ENCODE measurements at places on chromosomes 3 and 15.

GRCh38 chr3:134449277-134449676 is 36.5 kb downstream of the ANAPC13 start:
- no peak for DNase-seq

DNA sequence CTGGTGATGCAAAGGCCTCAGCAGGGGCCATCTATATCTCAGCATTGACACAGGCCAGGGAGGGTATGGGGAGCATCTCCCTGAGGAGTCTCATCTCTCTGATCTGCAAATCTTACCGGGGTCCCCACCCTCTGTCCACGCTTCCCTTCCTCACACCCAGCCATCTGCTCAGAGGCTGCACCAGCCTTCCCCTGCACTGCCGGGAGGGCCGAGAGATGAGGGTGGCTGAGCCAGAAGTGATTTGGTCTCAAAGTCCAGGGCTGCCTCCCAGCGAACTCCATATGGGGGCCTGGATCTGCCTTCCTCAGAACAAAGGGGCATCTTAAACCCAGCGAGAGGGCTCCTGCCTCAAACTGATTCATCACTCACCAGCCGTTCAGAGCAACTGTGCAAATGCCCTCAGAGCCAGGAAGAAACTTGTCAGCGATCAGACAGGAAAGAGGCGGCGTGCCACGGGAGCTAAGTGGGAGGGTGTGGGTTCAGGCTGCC is 4.6 kb downstream of the IGDCC3 start:
- DNase-seq, result no peak

DNA sequence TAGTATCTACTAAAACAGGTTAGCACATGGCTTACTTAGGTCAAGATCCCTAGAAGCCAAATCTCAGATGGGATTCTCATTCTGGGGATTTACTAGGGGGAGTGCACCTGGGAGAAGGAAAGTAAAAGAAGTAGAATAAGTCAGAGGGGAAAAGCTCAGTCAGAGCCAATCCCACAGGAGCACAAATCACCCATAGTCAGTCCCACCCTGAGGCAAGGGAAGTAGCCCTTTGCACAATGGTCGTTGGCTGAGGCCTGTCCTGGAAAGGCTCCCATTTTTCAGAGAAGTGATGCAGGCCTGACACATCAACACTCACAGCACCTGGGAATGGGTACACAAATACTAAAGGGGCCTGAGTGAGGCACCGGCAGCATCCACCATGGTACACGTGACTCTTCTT is 39.8 kb downstream of the SST start:
- DNase-seq, result no peak

- DNase-seq, result no peak
These were observed 137.9 kb upstream of the HES1 start for GRCh38 chr3:193998123-193998448.

GRCh38 chr3:42157540-42158538 is 66.7 kb downstream of the TRAK1 start:
- DNase-seq, result no peak

DNA sequence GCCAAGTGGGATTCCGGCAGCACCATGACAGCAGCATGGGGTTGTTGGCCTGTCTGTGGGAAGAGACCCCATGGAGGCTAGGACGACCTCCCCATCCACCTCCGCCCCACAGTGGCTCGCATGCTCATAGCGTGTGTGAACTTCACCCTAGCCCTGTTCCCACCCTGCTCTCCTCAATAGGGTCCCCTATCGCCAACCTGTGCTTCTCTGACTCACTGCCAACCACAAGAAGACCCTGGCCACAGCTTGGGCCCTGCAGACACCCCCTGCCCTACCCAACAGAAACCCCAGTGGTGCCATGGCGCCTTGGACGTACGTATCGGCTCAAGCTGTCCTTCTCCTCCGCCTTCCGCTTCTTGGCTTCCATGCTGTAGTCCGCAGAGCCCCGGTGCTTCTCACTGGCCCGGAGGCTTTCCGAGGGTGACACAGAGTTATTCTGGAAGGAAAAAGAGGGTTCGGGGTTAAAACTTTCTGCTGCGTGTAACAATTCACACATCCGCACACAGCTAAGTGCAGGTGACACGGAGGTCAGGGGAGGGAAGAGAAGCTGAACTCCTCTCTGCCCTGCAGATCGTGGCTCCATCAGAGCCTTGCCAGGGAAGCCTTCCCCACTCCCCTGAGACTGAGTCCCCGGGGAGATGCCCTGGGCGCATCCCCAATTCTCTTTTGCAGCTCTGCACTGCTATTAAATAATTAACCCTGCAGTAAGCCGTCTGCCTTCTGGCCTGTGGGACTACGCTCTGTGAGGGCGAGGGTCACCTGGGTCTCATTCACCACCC is 37.3 kb downstream of the TLE3 start:
- no peak for DNase-seq

DNA sequence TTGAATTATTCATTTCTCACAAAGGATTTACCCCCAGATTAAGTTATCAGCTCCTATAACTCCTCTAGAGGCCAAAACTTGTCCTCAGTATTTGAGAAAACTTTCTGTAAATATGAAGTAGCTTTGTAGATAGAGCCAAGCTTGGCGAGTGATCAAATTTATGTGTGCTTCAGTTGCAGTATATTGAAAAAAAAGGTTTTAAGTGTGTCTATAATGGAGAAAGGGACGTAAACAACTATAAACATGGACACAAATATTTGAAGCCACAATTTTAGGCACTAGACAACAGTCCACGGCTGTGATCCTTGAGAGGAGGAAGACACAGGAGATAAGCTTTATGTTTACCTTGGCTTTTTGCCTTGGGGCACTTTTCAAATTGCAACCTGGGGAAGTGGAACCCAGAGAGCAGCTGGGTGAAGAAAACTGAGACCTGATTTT is 118.7 kb downstream of the THRB start:
- DNase-seq, result no peak

DNA sequence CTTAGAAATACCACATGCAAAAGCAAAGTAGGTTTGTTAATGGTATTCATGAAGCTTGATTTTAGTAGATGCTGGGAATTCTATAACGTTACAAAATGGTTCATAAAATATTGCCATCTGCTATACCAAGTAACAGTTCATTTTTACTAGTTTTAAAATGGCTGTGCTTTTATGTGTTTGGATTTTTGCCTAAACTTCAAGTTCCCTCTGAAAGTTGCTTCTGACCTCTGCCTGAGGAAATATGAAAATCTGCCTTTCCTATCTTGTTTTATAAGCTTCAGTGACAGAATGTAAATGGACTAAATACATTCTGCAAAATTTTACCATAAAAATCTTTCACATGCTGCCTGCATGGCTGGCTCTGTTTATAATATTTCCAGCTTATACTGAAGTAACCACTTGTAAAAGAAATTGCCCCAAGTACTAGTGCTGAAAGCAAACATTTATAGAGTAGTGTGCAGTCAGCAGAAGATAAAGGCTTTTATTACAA is 560.7 kb upstream of the ROBO2 start:
- no peak for DNase-seq

- DNase-seq, result no peak
These were observed 86.1 kb upstream of the PSMD6 start for GRCh38 chr3:64109438-64109837.

DNA sequence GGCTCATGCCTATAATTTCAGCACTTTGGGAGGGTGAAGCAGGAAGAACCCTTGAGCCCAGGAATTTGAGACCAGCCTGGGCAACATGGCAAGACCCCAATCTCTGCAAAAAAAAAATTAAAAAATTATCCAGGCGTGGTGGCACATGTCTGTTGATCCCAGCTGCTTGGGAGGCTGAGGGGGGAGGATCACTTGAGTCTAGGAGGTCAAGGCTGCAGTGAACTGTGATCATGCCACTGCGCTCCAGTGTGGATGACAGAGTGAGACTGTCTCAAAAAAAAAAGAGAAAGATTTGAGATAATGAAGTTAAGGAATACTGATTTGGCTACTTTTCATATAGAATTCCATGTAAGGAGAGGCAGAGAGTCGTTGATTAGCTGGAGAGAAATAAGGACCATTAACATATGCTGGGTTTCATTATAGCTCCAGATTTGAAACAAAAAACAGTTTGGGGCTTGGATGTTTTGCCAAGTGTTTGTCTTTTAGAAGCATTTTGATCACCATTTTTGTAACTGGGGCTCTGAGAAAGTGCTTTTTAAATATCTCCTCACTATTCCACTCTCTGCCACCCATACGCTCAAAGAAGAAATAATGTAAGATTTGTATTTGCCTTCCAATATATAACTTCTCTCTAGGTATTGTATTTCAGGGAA is 214.2 kb downstream of the FEZF2 start:
- DNase-seq, result no peak

DNA sequence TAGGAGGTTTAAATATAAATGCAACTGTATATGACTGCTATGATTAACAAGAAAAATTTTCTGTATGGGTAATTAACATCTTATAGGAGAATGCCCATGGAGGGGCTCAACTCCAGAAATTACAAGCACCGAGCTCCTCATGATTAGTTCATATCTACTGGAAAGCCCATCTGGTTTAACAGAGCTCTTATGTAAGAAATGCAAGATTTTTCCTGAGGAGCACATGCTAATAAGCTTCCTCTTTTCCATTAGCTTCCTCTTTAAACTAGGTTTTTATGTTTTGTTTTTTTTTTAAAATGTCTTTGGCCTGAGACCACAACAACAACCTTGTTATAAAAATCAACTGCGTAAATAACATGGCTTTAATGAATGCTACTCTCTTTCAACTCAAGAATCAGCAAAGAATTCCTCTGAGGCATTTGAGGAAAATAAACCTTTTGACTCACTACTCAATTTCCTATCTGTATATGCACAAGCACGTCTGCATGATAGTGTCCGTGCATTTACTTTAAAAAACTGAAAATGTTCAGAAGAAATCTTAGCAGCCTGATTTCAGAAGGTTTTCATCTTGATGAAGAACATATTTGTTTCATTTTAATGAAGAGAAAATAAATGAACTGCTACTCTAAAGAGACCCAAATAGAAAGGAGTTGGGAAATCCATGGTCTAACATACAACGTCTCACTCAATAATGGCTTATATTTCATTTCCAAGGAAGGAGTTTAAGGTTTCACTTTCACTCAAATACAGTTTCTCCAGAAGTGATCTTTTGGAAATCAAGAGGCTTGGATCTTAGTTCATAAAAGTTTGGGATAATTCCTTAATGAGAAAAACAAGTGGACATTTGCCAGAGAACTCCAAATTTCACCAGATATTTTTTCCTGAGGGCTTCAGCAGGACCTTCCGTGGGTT is 180.8 kb downstream of the KCNAB1 start:
- DNase-seq, result no peak

- DNase-seq, result no peak
These were observed 691.3 kb downstream of the ZPLD1 start for GRCh38 chr3:103126115-103126514.

- no peak for DNase-seq
These were observed 100.1 kb upstream of the NPHP3 start for GRCh38 chr3:132822266-132822665.

- DNase-seq, result no peak
These were observed 6.3 kb downstream of the NR2F2 start for GRCh38 chr15:96336596-96337364.

- DNase-seq, result no peak
These were observed 15.1 kb upstream of the STAB1 start for GRCh38 chr3:52479877-52480575.

- no peak for DNase-seq
These were observed 129.7 kb upstream of the CDIN1 start for GRCh38 chr15:36449662-36450145.

DNA sequence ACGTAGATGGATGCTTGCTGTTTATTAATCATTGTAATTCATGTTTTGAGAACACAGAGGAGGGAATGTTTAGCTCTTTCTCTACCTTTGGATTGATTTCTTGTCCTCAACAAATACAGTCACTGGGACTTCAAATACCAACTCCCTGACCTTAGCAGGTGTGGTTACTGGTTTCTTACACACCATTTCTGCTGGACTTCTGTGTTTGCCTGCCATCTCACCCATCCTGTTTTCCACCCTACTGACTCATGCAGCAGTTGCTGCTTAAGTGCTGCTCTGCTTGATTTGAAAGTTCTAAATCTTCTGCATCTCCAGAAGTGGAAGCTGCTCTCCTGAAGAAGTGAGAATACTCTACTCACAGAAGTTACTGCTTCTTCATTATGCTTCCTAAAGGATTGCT is 170.3 kb downstream of the ZPLD1 start:
- no peak for DNase-seq

- DNase-seq, result no peak
These were observed 1.3 kb downstream of the SECISBP2L start for GRCh38 chr15:49044766-49045606.

- no peak for DNase-seq
These were observed 414.2 kb downstream of the AGBL1 start for GRCh38 chr15:86493884-86494283.

GRCh38 chr15:34360298-34360697 is 6.7 kb downstream of the LPCAT4 start:
- no peak for DNase-seq

GRCh38 chr3:59262076-59262498 is 212.3 kb upstream of the CFAP20DC start:
- DNase-seq, result peak; percentile 22

GRCh38 chr3:47079432-47079831 is 84.5 kb downstream of the SETD2 start:
- no peak for DNase-seq

DNA sequence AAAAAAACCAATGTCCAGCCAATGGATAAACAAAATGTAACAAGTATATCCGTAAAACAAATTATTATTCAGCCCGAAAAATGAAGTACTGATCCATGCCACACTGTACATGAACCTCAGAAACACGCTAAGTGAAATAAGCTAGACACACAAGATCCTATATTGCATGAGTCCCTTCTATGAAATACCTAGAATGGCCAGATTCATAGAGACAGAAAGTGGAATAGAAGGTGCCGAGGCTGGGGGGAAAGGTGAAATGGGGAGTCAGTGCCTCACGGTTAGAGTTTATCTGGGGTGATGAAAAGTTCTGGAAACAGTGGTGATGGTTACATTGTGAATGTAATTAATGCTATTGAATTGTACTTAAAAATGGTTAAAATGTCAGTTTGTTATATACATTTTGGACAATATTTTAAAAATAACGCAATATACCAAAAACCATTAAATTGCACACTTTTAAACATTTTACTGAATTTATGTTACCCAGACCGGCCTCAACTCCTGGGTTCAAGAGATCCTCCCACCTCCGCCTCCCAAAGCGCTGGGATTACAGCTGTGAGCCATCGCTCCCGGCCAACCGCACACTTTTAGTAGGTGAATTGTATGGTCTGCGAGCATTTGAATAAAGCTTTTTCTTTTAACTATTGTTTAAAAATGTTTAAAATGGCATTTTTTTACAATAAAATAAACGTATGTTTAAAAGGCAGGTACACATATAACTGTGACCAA is 2.1 kb downstream of the RNF168 start:
- no peak for DNase-seq

DNA sequence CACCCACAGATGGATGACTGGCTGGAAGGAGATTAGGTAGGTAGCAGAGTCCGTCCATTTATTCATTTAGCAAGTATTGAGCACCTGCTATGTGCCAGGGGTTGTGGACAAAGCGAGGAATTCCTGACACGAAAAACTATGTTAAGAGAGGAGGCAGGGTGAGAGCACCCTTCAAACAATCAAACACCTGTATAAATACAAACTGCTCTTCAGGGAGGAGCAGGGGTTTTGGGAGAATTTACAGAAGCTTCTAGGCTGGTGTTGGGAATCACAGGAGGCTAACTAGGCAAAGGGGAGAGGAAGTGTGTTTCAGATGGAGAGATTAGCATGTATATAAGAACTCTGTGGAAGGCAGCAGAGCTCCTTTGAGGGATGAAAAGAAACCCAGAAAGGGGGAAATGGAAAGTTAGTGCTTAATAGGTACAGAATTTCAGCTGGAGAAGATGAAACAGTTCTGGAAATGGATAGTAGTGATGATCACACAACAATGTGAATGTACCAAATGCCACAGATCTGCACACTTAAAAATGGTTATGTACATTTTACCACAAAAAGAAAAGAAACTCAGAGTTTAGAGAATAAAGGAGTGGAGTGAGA is 805 bp upstream of the SEC22C start:
- no peak for DNase-seq

GRCh38 chr15:45868109-45868691 is 233.4 kb downstream of the SQOR start:
- DNase-seq, result no peak
